ENCODE measurements at places on chromosomes 3 and 15. TPM values are rescaled to one million over a fixed set of nuclear protein-coding genes. Genes with fewer than 3 reads are reported as not detected.

Gene CDHR4
- not detected for total RNA-seq

Gene ARL6
- 34.7 TPM for total RNA-seq

Gene MAP2K5
- total RNA-seq, result 23.2 TPM

Gene NPHP3
- 33.5 TPM for total RNA-seq

Gene RNF168
- total RNA-seq, result 23.5 TPM

Gene CPB1
- not detected for total RNA-seq

Gene PCNP
- 102 TPM for total RNA-seq

Gene CCDC33
- 0.31 TPM for total RNA-seq

Gene HRG
- not detected for total RNA-seq

Gene MSL2
- total RNA-seq, result 38.5 TPM

Gene GPR87
- total RNA-seq, result not detected

Gene ZCWPW2
- total RNA-seq, result 1.3 TPM

Gene MINAR1
- total RNA-seq, result 4.4 TPM

Gene RLBP1
- total RNA-seq, result 2.2 TPM

Gene GABRR3
- total RNA-seq, result not detected

Gene PPP1R14D
- total RNA-seq, result not detected

Gene TRIM59
- 14.1 TPM for total RNA-seq

Gene TMEM42
- 5.3 TPM for total RNA-seq

Gene ACAA1
- 40.7 TPM for total RNA-seq

Gene ZBBX
- 6.9 TPM for total RNA-seq

Gene RAP2B
- total RNA-seq, result 31.0 TPM

Gene ARGFX
- not detected for total RNA-seq

Gene ARPP21
- 765 TPM for total RNA-seq

Gene INSYN1
- total RNA-seq, result 28.5 TPM

Gene LRRC31
- not detected for total RNA-seq

Gene ADGRG7
- not detected for total RNA-seq

Gene ABI3BP
- total RNA-seq, result 1.6 TPM

Gene HTR3E
- not detected for total RNA-seq

Gene MINDY4B
- total RNA-seq, result not detected

Gene PIGZ
- total RNA-seq, result 9.1 TPM

Gene SLC30A4
- total RNA-seq, result 22.2 TPM

Gene ITIH1
- total RNA-seq, result not detected

Gene GRAMD2A
- 0.94 TPM for total RNA-seq

Gene RTP1
- total RNA-seq, result 0.31 TPM

Gene ACTRT3
- 2.8 TPM for total RNA-seq

Gene MEGF11
- 3.8 TPM for total RNA-seq

Gene MUC20
- total RNA-seq, result 10.0 TPM

Gene PLOD2
- 13.1 TPM for total RNA-seq

Gene CFAP20DC
- 4.1 TPM for total RNA-seq

Gene GPR149
- 1.9 TPM for total RNA-seq

Gene CYP1A1
- 0.31 TPM for total RNA-seq

Gene ZMYND10
- total RNA-seq, result 3.4 TPM

Gene THRB
- 47.0 TPM for total RNA-seq

Gene COLQ
- 14.4 TPM for total RNA-seq

Gene OGG1
- 113 TPM for total RNA-seq

Gene ATP13A4
- 22.2 TPM for total RNA-seq

Gene HAUS2
- 33.8 TPM for total RNA-seq

Gene DNAH1
- total RNA-seq, result 6.3 TPM

Gene ISLR
- 1.6 TPM for total RNA-seq

Gene NANOGP8
- total RNA-seq, result not detected

Gene SMCO1
- not detected for total RNA-seq

Gene UROC1
- total RNA-seq, result not detected

Gene XRN1
- 97.3 TPM for total RNA-seq

Gene MORC1
- total RNA-seq, result not detected

Gene USP19
- 63.9 TPM for total RNA-seq

Gene TWF2
- 26.9 TPM for total RNA-seq

Gene OSBPL10
- 41.6 TPM for total RNA-seq

Gene GORASP1
- 48.8 TPM for total RNA-seq

Gene GOLGA8H
- 1.3 TPM for total RNA-seq

Gene NKIRAS1
- 31.6 TPM for total RNA-seq

All from parietal lobe (tissue), 2 donors.